ENCODE measurements at places on chromosomes 11 and 22. TPM values are rescaled to one million over a fixed set of nuclear protein-coding genes. Genes with fewer than 3 reads are reported as not detected.

The ZNF280A gene
- total RNA-seq: not detected

The SULT4A1 gene
- total RNA-seq: 0.58 TPM

The THAP7 gene
- total RNA-seq: 34.0 TPM

The TENM4 gene
- 9.3 TPM for total RNA-seq

The ANKRD13D gene
- 20.6 TPM for total RNA-seq

The WBP2NL gene
- total RNA-seq: not detected

The KDM4D gene
- total RNA-seq: 0.77 TPM

The RFPL1 gene
- not detected for total RNA-seq

The KLHDC7B gene
- total RNA-seq: 2.4 TPM

Data from pericardium fibroblast (primary cell).